ENCODE measurements at places on chromosomes 13 and 19.

GRCh38 chr19:12162513-12162881 lies 399 bp upstream of the ZNF136 start:
- DNase-seq: no peak

- no peak for DNase-seq
Measured at GRCh38 chr19:53537121-53537520, 824 bp upstream of the ZNF331 start.

GRCh38 chr19:4977299-4978174 lies 8.6 kb downstream of the KDM4B start:
- DNase-seq: no peak

GRCh38 chr19:14410091-14411051 lies 8.8 kb downstream of the DDX39A start:
- no peak for DNase-seq

All from renal pelvis (tissue), 12 donors.